ENCODE measurements at places on chromosomes 16 and 17. TPM values are rescaled to one million over a fixed set of nuclear protein-coding genes. Genes with fewer than 3 reads are reported as not detected.

- H3K4me3 ChIP-seq = no peak overlapping the region
- no peaks in the 10 kb centered on the region for H3K36me3 ChIP-seq
- H3K27ac ChIP-seq = no peak overlapping the region
- no peaks in the 10 kb centered on the region for H3K27me3 ChIP-seq
- no peak for DNase-seq
Measured at GRCh38 chr17:22233382-22233781, 541.1 kb downstream of the KCNJ18 start.

Gene TBC1D3
- total RNA-seq = not detected

GRCh38 chr16:75794426-75794825 lies 68.1 kb upstream of the CPHXL start:
- H3K4me1 ChIP-seq = no peaks in the 10 kb centered on the region
- H3K4me3 ChIP-seq = no peak overlapping the region
- no peaks in the 10 kb centered on the region for H3K27me3 ChIP-seq
- H3K27ac ChIP-seq = no peak overlapping the region

Gene HOXB6
- total RNA-seq = 18.2 TPM

DNA sequence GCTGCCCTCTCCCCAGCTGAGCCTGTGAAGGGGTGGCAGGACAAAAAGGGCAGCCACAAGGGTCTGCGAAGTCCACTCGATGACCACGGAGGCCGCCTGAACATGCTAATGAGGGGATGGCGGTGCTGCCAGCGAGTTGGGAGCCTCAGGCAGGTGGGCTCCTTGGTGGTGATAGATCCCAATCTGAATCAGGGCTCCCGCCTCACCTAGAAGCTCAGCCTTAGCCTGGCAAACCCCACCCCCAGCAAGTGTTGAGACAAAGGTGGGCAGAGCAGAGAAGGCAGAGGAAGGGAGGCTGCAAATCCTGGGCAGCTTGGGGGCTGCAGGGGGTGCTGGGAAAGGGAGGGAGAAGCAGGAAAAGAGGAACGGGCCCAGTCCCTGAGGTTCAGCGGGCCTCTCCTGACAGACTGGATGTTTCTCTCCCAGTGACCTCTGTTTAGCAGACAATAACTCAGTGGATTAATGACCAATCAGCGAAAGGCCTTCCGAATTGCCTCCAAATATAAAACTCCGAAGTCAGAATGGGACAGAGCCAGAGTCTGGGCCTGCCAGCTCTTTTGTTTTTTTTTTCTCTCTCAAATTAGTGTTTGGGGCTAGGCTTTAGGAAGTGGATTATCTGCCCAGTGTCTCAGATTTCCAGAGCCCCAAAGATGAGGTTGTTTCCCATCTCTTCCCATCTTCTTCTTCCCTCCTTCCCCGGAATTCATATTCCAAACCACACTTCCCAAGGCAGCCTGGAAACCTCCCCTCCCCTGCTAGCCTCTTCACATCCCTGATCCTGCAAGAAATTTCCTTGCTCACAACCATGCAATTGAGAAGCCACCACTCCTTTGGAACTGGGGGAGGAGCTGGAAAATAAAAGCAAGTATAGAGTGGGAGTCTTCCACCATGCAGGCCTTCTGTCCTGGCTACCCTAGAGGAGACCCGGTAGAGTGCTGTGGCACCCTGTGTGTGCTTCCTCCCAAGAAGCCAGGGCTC lies 15.2 kb upstream of the HOXB2 start:
- H3K27me3 ChIP-seq = peaks cover 15% of the 10 kb centered on the region
- H3K4me3 ChIP-seq = peak overlapping the region; percentile 15
- H3K36me3 ChIP-seq = no peaks in the 10 kb centered on the region
- H3K4me1 ChIP-seq = no peaks in the 10 kb centered on the region
- DNase-seq = no peak

- no peaks in the 10 kb centered on the region for H3K27me3 ChIP-seq
- peaks cover 5% of the 10 kb centered on the region for H3K4me1 ChIP-seq
- H3K36me3 ChIP-seq = no peaks in the 10 kb centered on the region
- H3K4me3 ChIP-seq = no peak overlapping the region
- DNase-seq = no peak
- H3K27ac ChIP-seq = no peak overlapping the region
Measured at GRCh38 chr16:73018821-73019456, 29.0 kb downstream of the ZFHX3 start.

- no peaks in the 10 kb centered on the region for H3K27me3 ChIP-seq
- no peaks in the 10 kb centered on the region for H3K4me1 ChIP-seq
- H3K36me3 ChIP-seq = no peaks in the 10 kb centered on the region
- no peak overlapping the region for H3K27ac ChIP-seq
Measured at GRCh38 chr16:46857368-46857945, 26.5 kb upstream of the C16orf87 start.

DNA sequence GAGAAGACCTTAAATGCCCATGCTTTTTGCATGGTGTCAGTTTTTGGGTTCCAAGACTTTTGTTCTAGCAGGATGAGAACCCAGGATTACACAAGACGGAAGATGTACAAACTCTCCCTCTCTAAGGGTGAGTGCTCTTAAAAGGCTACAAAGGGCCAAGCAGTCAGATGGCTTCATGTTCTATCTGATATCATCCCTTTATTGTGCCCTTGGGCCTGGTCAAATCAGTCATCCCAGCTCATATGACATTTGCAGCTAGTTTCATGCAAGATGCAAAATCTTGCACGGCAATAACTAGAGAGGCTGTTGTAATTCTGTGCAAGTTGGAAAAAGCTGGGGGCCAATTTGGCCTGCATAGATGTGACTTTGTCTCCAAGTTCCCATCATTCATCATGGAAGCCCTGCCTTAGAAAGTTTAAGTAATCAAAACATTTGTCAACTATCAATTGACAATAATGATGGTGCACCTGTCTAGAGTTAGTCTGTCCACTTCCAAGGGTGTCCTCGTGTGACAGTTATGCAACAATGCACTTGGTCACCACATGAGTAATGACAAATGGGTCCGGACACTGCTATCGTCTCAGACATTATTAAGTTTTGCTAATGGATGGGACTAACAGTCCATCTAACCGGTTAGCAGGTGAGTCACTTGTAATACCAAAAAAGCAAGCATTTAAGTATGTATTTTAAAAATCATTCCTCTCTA lies 58.6 kb upstream of the ZFHX3 start:
- H3K27me3 ChIP-seq = no peaks in the 10 kb centered on the region
- no peaks in the 10 kb centered on the region for H3K36me3 ChIP-seq
- no peak overlapping the region for H3K4me3 ChIP-seq
- H3K4me1 ChIP-seq = no peaks in the 10 kb centered on the region

Gene SLC13A2
- total RNA-seq = 4.0 TPM

- H3K4me3 ChIP-seq = no peak overlapping the region
- no peak overlapping the region for H3K27ac ChIP-seq
- no peaks in the 10 kb centered on the region for H3K36me3 ChIP-seq
Measured at GRCh38 chr17:78641666-78642065, 64.5 kb upstream of the DNAH17 start.

Gene ALOX12B
- total RNA-seq = not detected

- H3K4me3 ChIP-seq = no peak overlapping the region
- H3K36me3 ChIP-seq = no peaks in the 10 kb centered on the region
- no peaks in the 10 kb centered on the region for H3K4me1 ChIP-seq
- DNase-seq = no peak
Measured at GRCh38 chr17:39244016-39244599, 18.4 kb upstream of the STAC2 start.

DNA sequence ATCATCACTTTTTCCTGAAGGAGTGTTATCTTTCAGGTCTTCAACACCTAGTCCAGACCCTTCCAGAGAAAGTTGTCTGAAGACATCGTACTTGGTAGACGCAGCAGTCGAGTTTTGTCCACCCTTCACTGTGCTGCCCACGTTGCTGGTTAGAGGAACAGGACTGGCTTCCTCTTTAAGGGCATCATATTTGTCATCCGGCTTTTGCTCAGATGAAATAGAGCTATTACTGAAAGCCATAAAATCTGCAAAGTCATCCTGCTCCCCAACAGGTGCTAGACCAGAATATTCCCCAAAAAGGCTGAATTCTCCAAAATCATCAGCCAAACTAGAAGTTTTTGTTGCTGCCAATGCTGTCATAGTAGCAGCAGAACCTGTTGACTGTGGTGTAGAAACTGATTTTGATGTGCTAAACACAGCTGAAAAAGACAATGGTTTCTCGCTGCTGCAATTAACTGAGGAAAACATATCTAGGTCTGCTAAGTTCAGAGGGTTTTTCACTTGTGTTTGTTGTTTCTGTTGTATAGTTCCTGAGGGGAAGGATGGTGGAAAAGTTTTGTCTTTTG lies 55.7 kb downstream of the SYNRG start:
- H3K27me3 ChIP-seq = no peaks in the 10 kb centered on the region
- no peak overlapping the region for H3K4me3 ChIP-seq
- DNase-seq = no peak
- H3K36me3 ChIP-seq = peaks cover 8% of the 10 kb centered on the region
- H3K4me1 ChIP-seq = no peaks in the 10 kb centered on the region

- no peaks in the 10 kb centered on the region for H3K4me1 ChIP-seq
- no peak overlapping the region for H3K4me3 ChIP-seq
- H3K27ac ChIP-seq = peak overlapping the region; percentile 57
- DNase-seq = peak; percentile 35
- no peaks in the 10 kb centered on the region for H3K27me3 ChIP-seq
Measured at GRCh38 chr16:57266531-57267260, 17.8 kb downstream of the PLLP start.

Gene GRB7
- 69.2 TPM for total RNA-seq

DNA sequence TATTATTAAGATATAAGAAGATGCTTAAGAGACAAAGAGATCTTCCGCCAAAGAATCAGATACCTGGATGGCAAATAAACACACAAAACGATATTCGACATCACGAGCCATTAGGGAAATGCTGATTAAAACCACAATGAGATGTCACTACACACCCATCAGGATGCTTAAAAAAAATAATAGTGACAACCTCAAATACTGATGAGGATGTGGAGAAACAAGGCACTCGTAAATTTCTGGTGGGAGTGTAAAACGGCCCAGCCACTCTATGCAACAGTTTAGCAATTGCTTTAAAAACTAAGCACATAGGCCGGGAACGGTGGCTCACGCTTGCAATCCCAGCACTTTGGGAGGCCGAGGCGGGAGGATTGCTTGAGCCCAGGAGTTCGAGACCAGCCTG lies 39.4 kb downstream of the TBC1D16 start:
- no peak for DNase-seq
- no peak overlapping the region for H3K4me3 ChIP-seq
- H3K4me1 ChIP-seq = no peaks in the 10 kb centered on the region
- no peaks in the 10 kb centered on the region for H3K27me3 ChIP-seq

DNA sequence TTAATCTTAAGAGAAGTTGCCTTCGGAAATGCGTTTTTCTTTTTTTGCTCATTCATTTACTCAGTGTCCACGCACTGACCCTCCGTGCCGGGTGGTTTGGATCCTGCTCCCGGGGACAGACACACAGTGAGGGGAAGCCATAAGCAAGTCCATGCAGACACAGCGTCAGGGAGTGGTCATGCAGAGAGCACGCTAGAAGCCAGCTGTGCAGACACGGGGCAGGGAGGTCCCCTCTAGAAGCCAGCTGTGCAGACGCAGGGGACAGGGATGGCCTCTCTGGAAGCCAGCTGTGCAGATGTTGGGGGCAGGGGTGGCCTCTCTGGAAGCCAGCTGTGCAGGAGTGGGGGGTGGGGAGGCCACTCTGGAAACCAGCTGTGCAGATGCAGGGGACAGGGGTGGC lies 4.8 kb downstream of the GAA start:
- DNase-seq = no peak
- no peaks in the 10 kb centered on the region for H3K27me3 ChIP-seq
- no peak overlapping the region for H3K27ac ChIP-seq
- H3K36me3 ChIP-seq = no peaks in the 10 kb centered on the region
- H3K4me3 ChIP-seq = no peak overlapping the region
- H3K4me1 ChIP-seq = peaks cover 7% of the 10 kb centered on the region

Gene SEZ6L2
- total RNA-seq = 7.2 TPM

GRCh38 chr16:67935402-67936123 lies 1.1 kb downstream of the PSMB10 start:
- peak overlapping the region; percentile 98 for H3K27ac ChIP-seq
- no peaks in the 10 kb centered on the region for H3K36me3 ChIP-seq
- DNase-seq = peak; percentile 95
- peaks cover 9% of the 10 kb centered on the region for H3K4me1 ChIP-seq
- peak overlapping the region; percentile 89 for H3K4me3 ChIP-seq

GRCh38 chr17:13947499-13947898 lies 121.8 kb upstream of the COX10 start:
- no peak for DNase-seq
- no peak overlapping the region for H3K4me3 ChIP-seq
- no peak overlapping the region for H3K27ac ChIP-seq
- H3K4me1 ChIP-seq = no peaks in the 10 kb centered on the region

- DNase-seq = no peak
- H3K27ac ChIP-seq = no peak overlapping the region
- no peaks in the 10 kb centered on the region for H3K4me1 ChIP-seq
- no peak overlapping the region for H3K4me3 ChIP-seq
Measured at GRCh38 chr16:83797013-83797412, 10.8 kb upstream of the HSBP1 start.

GRCh38 chr16:67176662-67177061 lies 6.3 kb downstream of the NOL3 start:
- H3K4me1 ChIP-seq = peaks cover 11% of the 10 kb centered on the region
- no peak for DNase-seq
- H3K27ac ChIP-seq = no peak overlapping the region
- H3K4me3 ChIP-seq = no peak overlapping the region

GRCh38 chr17:76791053-76791980 lies 53.4 kb downstream of the MFSD11 start:
- peak overlapping the region; percentile 49 for H3K4me3 ChIP-seq
- DNase-seq = no peak
- peaks cover 3% of the 10 kb centered on the region for H3K4me1 ChIP-seq
- H3K27me3 ChIP-seq = no peaks in the 10 kb centered on the region
- peak overlapping the region; percentile 45 for H3K27ac ChIP-seq
- no peaks in the 10 kb centered on the region for H3K36me3 ChIP-seq

- peak overlapping the region; percentile 81 for H3K27ac ChIP-seq
- no peaks in the 10 kb centered on the region for H3K36me3 ChIP-seq
- peak overlapping the region; percentile 46 for H3K4me3 ChIP-seq
- no peak for DNase-seq
Measured at GRCh38 chr17:78185981-78186691, 716 bp downstream of the TK1 start.

DNA sequence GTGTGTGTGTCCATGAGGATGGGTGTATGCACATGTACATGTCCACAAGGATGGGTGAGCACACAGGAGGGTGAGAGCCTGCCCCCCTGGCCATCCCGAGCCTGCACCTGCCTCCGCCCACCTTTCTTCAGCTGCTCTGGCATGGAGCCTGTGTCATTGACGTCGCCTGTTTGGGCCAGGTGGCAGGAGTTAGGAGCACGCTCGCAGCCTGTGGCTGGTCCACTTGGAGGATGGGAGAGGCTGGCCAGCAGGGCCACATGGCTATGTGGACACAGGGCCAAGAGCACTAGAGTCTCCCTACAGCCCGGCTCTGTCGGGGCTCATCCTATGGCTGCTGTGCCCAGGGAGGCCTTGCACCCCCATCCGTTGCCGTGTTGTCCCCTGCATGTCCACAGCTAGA lies 21.4 kb downstream of the BAHCC1 start:
- no peaks in the 10 kb centered on the region for H3K27me3 ChIP-seq
- no peak overlapping the region for H3K4me3 ChIP-seq
- peak overlapping the region; percentile 98 for H3K27ac ChIP-seq
